ENCODE measurements at places on chromosomes 7 and 10.
A peak's percentile ranks its signal among the peaks of the same experiment; 100 is the strongest.

DNA sequence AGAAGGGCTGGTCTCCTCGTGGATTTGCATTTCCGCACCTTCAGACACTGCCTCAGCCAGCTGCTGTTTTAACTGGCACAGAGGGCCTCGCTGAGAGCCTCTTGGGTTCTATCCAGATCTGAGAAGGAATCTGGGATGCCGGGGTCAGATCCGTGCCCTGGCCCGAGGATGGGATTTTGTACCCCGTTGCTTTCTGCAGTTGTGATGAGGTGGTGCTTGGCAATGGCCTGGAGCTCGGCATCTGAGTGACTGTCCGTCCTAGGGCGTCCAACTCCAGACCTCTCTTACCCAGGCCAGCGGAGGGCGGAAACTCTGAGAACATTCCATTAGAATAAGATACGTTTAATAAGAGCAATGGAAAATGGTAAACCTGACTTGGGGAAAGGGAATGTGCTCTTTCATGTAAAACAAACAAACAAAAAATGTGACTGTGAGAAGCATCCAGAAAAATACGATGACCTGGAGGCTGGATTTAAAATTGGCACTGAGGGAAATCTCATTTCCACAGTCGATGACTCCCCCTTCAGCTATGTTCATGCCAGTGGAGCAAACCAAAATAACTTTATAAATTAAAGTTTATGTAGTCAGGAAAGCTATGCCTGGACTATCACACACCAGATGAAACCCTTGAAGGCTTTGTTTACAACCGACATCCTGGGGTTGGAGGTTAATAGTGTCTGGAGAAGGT lies 39.6 kb downstream of the GRK5 start:
- no peak for DNase-seq

- no peak for DNase-seq
Observed at GRCh38 chr7:78052112-78052511, 253.5 kb downstream of the PHTF2 start.

- no peak for DNase-seq
Observed at GRCh38 chr10:60605476-60605875, 172.8 kb upstream of the CDK1 start.

DNA sequence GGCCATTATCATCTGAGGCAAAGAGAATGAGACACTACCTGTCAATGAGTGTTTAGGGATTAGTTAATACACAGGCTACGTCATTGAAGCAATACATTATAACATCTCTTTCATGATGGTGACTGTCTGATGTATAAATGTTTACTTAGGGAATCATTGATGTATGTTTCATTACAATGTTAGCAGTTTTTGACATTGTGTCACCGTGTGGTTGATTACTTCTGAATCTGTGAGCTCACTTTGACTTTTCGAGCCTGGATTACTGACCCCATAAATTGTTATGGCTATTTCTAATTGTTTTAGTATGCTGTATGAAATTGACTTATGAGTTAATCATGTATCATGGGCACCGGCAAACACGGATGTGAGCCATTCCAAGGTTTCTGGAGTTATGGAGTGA lies 494.0 kb downstream of the MAGI2 start:
- no peak for DNase-seq

GRCh38 chr7:82044497-82045080 lies 274.7 kb upstream of the HGF start:
- no peak for DNase-seq

DNA sequence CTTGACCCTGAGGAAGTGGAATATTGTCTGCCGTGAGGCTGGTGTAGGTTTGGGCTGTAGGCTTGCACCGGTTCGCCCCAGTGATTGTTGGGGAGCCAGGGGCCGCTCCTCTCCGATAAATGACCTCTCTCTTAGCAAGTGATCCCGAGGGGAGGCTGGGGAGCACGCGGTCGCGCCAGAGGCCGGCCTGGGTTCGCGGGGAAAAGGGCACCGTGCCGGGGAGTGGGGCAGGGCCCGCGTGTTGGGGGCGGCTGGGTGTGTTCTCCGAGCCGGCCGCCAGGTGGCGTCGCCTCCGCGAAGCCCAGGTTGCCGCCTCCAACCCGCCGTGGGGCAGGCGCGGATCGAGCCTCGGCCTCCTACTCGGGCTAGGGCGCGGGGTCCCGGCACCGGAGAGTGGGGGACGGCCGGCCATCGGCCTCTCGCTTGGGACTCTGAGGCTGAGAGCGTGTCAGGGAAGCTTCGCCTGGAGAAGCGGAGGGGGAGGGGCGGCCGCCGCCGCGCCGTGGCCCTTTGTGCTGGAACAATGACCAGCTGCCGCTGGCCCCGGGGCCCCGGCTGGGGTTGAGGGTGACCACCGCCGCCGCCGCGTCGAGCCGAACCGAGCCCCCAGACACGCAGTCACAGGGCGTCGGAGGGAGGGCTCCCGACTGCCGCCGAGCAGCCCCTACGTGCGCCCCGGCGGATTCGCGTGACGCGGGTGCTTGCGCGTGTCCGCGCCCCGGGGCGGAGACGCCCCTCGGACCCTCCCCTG lies 442 bp upstream of the LZTS2 start:
- DNase-seq: peak; percentile 83

GRCh38 chr10:121452581-121452980 lies 145.7 kb downstream of the FGFR2 start:
- no peak for DNase-seq

DNA sequence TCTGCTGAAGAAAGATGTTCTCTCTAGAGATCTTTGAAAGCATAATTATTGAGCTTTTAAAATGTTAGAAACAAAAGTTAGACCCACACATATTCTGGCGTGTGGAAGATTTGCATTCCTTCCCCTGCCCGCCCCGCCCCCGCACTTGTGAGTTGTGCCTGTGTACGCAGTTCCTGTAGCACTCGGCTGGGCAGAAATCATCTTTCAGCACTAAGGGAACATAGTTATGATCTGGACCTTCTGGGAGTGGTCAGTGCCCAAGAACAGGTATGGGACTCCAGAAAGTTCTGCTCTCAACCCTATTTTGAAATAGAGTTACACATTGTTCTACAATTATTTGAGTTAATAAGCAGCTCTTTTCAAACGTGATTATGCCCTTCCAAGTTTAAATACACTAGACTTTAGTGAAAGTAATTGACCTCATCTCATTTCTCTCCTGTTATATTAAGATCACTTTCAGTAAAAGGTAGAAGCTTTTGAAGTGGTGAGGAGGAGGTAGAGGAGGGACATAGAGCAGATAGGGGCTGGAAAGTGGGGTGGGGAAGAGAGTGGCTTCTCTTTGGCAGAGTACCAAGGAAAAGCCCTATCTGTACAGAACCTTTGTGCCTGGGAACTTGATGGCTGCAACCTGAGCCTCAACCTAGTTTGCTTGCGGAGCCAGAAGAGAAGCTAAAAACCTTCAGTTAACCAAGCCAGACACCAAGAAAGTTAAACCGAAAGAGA lies 5.7 kb downstream of the BLVRA start:
- DNase-seq: peak; percentile 51

GRCh38 chr7:5433181-5433580 lies 9.5 kb upstream of the TNRC18 start:
- DNase-seq: no peak

- DNase-seq: no peak
Observed at GRCh38 chr7:106823631-106824030, 41.5 kb upstream of the PIK3CG start.

DNA sequence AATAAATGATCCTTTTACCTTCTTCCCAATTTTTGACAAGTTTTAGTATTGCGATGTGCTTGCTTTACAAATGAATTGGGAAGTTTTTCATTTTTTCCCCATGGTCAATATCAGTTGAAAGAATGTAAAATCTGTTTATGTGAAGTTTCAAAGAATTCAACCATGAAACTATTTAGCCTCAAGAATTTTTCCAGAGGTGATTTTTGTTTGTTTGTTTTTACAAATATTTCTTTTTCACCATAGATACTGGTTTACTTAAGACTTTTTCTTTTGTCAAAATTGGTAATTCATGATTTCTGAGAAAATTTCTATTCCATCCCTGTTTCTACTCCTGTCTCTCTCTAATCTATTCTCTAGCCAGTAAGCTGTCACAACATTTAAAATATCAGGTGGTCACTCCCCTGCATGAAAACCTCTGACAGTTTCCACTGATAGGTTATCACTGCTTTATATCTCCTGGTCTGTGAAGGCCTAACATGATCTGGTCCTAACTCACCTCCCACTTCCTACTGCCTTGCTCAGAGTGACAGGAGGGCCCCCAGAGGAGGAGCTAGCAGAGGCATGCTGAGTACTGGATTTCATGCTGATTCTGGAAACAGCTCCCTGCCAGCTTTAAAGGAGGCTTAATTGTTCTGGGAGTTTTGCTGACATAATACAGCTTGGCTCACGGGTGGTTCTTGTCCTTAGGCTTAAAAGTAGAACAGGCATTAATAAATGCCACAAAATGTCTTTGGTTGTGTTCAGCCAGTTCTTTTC lies 7.6 kb upstream of the ARMS2 start:
- no peak for DNase-seq

GRCh38 chr10:122348512-122348911 lies 26.0 kb upstream of the PLEKHA1 start:
- DNase-seq: no peak

Measured in activated naive CD4-positive, alpha-beta T cell treated with anti-CD3 and anti-CD28 coated beads, Interleukin-2, amount 50 U/mL, for 16 hours (primary cell).